Activated naive CD8-positive, alpha-beta T cell treated with anti-CD3 and anti-CD28 coated beads for 36 hours (primary cell): ENCODE measurements at places on chromosomes 5 and 9.

GRCh38 chr9:30574355-30575151 is 1809.9 kb upstream of the ACO1 start:
- H3K27ac ChIP-seq = no peak overlapping the region
- H3K4me1 ChIP-seq = no peaks in the 10 kb centered on the region
- H3K36me3 ChIP-seq = no peaks in the 10 kb centered on the region
- H3K4me3 ChIP-seq = no peak overlapping the region

- peak overlapping the region; percentile 54 for H3K27ac ChIP-seq
- no peaks in the 10 kb centered on the region for H3K27me3 ChIP-seq
- H3K4me3 ChIP-seq = no peak overlapping the region
- H3K4me1 ChIP-seq = peaks cover 52% of the 10 kb centered on the region
Measured at GRCh38 chr9:130126721-130127433, 45.3 kb upstream of the NCS1 start.

DNA sequence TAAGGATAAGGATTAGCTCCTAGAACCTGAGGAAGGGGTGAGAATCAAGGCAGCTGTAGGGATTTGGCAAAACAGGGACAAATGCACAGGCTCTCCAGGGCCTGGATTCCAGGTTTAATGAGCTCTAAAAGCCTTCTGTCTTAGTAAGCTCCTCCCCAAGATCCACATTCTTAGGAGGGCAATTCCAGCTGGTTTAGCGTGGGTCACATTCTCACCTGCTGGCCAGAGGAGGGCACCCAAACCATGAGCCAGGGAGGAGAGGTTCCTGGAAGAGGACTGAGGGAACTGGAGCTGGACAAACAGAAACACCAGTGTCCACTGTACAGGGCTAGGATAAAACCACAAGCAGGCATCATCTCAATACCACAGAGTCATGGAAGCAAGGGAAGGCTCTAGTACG is 480.0 kb downstream of the CCDC171 start:
- H3K4me3 ChIP-seq = no peak overlapping the region
- H3K27ac ChIP-seq = no peak overlapping the region
- H3K4me1 ChIP-seq = peaks cover 18% of the 10 kb centered on the region
- H3K27me3 ChIP-seq = no peaks in the 10 kb centered on the region

GRCh38 chr5:83471405-83472212 is at the start of gene VCAN:
VCAN (plus strand) TSS chr5:83471744; CDS start chr5:83483519, 11,775 bp downstream.
- no peak for DNase-seq
- peaks cover 33% of the 10 kb centered on the region for H3K4me1 ChIP-seq
- no peak within 1 kb of the TSS for H3K27ac ChIP-seq
- H3K36me3 ChIP-seq = peaks cover 2% of the 10 kb centered on the region

DNA sequence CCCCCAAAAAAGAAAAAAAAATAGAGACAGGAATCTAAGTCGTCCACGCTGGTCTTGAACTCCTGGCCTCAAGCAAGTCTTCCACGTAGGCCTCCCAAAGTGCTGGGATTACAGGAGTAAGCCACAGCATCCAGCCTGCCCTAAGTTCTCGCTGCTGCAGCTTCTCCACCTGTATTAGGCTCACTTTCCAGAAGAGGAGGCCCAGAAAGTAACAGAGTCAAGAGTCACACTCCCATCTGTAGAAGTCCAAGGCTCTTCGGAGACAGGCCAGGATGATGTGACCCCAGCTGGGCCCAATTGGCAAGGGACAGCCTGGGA is 1.8 kb downstream of the EEIG1 start:
- H3K27me3 ChIP-seq = no peaks in the 10 kb centered on the region
- peak overlapping the region; percentile 96 for H3K4me3 ChIP-seq
- peak overlapping the region; percentile 95 for H3K27ac ChIP-seq

- no peak overlapping the region for H3K4me3 ChIP-seq
- no peak for DNase-seq
- no peak overlapping the region for H3K27ac ChIP-seq
- H3K36me3 ChIP-seq = no peaks in the 10 kb centered on the region
- H3K4me1 ChIP-seq = no peaks in the 10 kb centered on the region
Measured at GRCh38 chr5:156531199-156531598, 204.2 kb downstream of the SGCD start.

GRCh38 chr5:168093200-168093910 is 198.1 kb upstream of the WWC1 start:
- DNase-seq = no peak
- H3K36me3 ChIP-seq = no peaks in the 10 kb centered on the region
- no peak overlapping the region for H3K4me3 ChIP-seq
- no peak overlapping the region for H3K27ac ChIP-seq
- H3K4me1 ChIP-seq = no peaks in the 10 kb centered on the region

DNA sequence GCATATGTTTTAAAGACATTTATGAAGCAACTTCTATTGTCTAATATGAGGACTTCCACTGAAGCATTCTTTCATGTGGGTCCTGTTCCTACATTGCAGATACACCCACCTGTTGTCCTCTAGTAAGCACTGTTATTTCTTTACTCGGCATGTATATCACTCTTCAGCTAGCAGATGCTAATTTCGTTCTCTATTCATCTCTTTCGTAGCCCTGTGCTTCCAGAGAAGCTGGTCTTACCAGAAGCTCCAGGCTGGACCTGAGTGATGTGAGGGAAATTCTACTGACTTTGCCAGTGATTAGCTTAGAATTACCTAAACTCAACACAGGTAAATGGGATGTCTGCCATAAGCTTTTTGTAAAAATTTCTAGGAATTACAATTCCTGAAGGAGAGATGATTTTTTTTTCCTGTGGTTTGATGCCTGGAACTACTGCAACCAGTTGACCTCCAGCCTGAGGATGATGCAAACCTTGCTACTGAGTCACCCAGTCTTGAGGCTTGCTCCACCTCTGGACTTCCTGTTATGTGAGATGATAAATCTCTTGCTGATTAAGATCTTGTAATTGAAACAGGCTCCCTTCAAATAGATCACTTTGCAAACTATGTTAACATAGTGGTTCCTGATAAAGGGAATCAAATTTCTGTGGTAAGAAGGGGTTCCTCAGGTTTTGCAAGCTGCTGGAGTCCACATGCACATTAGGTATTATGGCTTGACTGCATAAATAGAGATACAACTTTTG is 52.2 kb upstream of the SPINK5 start:
- no peaks in the 10 kb centered on the region for H3K4me1 ChIP-seq
- DNase-seq = no peak
- no peak overlapping the region for H3K4me3 ChIP-seq
- H3K27ac ChIP-seq = no peak overlapping the region
- no peaks in the 10 kb centered on the region for H3K27me3 ChIP-seq
- H3K36me3 ChIP-seq = no peaks in the 10 kb centered on the region

GRCh38 chr5:79704553-79704952 is 14.9 kb downstream of the CMYA5 start:
- H3K4me1 ChIP-seq = peaks cover 8% of the 10 kb centered on the region
- DNase-seq = no peak
- no peak overlapping the region for H3K27ac ChIP-seq
- H3K36me3 ChIP-seq = no peaks in the 10 kb centered on the region

- DNase-seq = peak; percentile 46
- H3K4me3 ChIP-seq = peak overlapping the region; percentile 12
- H3K27me3 ChIP-seq = no peaks in the 10 kb centered on the region
- peak overlapping the region; percentile 7 for H3K27ac ChIP-seq
- H3K36me3 ChIP-seq = no peaks in the 10 kb centered on the region
Measured at GRCh38 chr9:33202552-33203201, 35.5 kb upstream of the B4GALT1 start.

DNA sequence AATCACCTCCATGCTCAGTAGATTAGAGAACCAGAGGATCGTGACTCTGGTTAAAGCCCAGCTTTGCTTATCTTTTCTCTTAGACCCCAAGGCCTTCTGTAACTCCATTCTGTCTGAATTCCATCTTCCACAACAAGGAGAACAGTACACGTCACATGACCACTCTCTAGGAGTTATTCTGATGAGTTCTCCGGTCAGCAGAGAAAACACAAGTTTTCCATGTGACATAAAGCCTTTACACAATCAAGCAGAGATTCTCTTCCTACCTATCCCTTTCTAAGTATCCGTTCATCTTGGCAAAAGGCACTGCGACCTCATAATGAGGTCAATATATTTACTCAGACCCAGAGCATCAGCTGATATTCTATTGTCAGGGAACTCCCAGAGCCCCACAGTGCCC is 112.3 kb downstream of the TRPM6 start:
- peaks cover 14% of the 10 kb centered on the region for H3K27me3 ChIP-seq
- no peak overlapping the region for H3K27ac ChIP-seq
- peaks cover 11% of the 10 kb centered on the region for H3K4me1 ChIP-seq

- DNase-seq = no peak
- H3K27me3 ChIP-seq = no peaks in the 10 kb centered on the region
- H3K36me3 ChIP-seq = no peaks in the 10 kb centered on the region
- no peak overlapping the region for H3K4me3 ChIP-seq
- H3K4me1 ChIP-seq = no peaks in the 10 kb centered on the region
Measured at GRCh38 chr9:2345013-2345412, 276.6 kb upstream of the VLDLR start.

- DNase-seq = no peak
- no peak overlapping the region for H3K4me3 ChIP-seq
- peaks cover 35% of the 10 kb centered on the region for H3K4me1 ChIP-seq
- H3K27ac ChIP-seq = peak overlapping the region; percentile 58
- peaks cover 25% of the 10 kb centered on the region for H3K36me3 ChIP-seq
- no peaks in the 10 kb centered on the region for H3K27me3 ChIP-seq
Measured at GRCh38 chr9:77744841-77745430, 96.8 kb upstream of the GNA14 start.

GRCh38 chr9:123812984-123813383 is 116.9 kb downstream of the DENND1A start:
- no peaks in the 10 kb centered on the region for H3K36me3 ChIP-seq
- no peak overlapping the region for H3K4me3 ChIP-seq
- H3K27me3 ChIP-seq = no peaks in the 10 kb centered on the region
- DNase-seq = no peak
- H3K4me1 ChIP-seq = peaks cover 3% of the 10 kb centered on the region

GRCh38 chr9:33690143-33690933 is 105.0 kb upstream of the PRSS3 start:
- peaks cover 27% of the 10 kb centered on the region for H3K27me3 ChIP-seq
- no peaks in the 10 kb centered on the region for H3K4me1 ChIP-seq
- no peak overlapping the region for H3K4me3 ChIP-seq
- no peak overlapping the region for H3K27ac ChIP-seq
- DNase-seq = no peak
- no peaks in the 10 kb centered on the region for H3K36me3 ChIP-seq

- no peak overlapping the region for H3K27ac ChIP-seq
- H3K4me3 ChIP-seq = no peak overlapping the region
- H3K27me3 ChIP-seq = peaks cover 8% of the 10 kb centered on the region
Measured at GRCh38 chr5:135155616-135156214, 121.7 kb upstream of the PITX1 start.

DNA sequence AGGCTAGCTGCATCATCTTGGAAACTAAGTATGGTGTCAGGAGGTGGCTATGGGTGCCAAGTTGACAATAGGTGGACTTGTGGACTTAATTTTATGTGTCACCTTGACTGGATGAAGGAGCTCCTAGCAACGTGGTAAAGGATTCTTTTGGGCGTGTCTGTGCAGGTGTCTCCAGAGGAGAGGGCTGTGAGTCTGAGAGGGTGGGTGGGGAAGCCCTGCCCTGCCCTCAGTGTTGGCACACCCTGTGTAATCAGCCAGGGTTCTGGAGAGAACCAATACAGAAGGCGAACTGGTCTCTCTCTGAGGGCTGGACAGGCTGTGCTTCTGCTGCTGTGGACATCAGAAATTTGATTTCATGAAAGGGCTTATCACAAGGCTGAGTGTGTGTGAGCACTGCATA is 61.0 kb downstream of the GTF3C4 start:
- H3K4me1 ChIP-seq = no peaks in the 10 kb centered on the region
- H3K27ac ChIP-seq = no peak overlapping the region
- H3K27me3 ChIP-seq = peaks cover 21% of the 10 kb centered on the region
- no peak for DNase-seq
